Effector CD8-positive, alpha-beta T cell (primary cell): ENCODE measurements at places on chromosomes 7 and 10.

DNA sequence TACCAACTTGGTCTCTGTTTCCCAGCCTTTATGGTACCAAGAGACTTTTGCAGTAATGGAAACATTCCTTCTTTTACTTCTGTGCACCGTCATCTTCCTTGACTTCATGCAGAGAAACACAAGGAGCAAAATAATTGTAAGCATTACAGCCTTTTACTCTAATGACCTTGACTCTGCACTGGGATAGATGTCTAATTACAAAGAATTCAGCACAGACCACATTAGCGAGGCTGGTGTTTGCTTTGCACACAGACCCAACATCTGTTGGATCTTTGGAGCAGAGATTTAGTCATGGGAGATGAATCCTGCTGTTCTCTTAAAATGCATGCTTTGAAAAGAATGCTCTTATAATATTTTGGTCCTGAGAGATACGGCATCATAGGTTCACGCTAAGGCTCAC is 261.6 kb downstream of the TWIST1 start:
- no peak for DNase-seq

DNA sequence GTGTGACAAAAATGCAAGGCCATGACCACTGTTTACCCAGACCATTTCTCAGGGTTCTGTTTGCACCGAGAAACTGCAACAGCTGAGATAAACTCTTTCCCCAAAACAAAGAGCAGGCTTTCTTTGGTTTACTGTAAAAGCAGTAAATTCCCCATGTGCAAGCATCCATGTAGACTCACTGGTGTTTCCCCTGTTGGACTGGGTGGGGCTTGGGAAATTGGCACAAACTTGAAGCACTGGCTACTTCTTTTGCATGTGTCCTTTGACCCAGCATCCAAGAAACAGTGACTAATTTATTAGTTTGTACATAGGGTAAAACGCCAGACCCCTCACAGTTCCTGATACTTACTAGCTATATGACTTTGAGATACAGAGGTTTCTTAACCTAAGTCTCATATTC is 12.3 kb downstream of the IQUB start:
- DNase-seq = no peak

GRCh38 chr10:110885932-110886674 is 14.4 kb downstream of the PDCD4 start:
- DNase-seq = no peak

GRCh38 chr10:79248341-79249185 is 98.7 kb upstream of the PPIF start:
- DNase-seq = no peak

GRCh38 chr7:139568813-139569490 is 45.5 kb downstream of the CLEC2L start:
- no peak for DNase-seq

GRCh38 chr10:65544756-65545155 is 1381.1 kb upstream of the LRRTM3 start:
- DNase-seq = no peak

- no peak for DNase-seq
These were observed 22.1 kb upstream of the FBXW4 start for GRCh38 chr10:101716891-101717659.

- no peak for DNase-seq
These were observed 200.9 kb downstream of the MBL2 start for GRCh38 chr10:52571516-52572182.

DNA sequence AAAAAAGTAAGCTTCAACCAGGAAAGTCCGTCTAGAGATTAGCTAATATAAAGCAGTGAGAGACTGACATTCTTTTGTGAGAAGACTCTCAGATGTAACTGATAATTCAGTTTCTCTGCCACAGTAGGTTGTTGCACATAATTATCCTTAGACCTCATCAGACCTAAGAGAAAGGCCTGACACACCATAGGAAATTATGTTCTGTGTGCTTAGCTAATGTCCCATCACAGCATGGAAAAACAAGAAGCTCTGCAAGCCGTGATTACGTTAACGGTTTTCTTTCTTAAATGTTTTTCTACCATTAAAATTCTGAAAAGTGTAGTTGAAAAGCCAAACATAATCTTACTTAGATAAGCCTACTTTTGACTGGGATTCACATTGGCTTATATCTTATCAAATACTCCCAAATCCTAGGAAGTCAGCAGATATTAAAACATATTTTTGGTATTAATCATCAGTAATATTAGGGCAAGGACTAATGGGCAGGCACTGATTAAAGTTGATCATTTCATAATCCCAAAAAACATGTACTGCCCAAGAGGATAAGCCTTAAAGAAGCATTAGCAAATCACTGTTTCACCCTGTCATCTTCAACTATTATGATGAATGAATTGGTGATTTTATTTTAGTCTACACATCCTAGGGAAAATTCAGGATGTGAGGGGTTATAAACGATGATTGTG is 5.2 kb downstream of the CSTF2T start:
- DNase-seq = no peak

DNA sequence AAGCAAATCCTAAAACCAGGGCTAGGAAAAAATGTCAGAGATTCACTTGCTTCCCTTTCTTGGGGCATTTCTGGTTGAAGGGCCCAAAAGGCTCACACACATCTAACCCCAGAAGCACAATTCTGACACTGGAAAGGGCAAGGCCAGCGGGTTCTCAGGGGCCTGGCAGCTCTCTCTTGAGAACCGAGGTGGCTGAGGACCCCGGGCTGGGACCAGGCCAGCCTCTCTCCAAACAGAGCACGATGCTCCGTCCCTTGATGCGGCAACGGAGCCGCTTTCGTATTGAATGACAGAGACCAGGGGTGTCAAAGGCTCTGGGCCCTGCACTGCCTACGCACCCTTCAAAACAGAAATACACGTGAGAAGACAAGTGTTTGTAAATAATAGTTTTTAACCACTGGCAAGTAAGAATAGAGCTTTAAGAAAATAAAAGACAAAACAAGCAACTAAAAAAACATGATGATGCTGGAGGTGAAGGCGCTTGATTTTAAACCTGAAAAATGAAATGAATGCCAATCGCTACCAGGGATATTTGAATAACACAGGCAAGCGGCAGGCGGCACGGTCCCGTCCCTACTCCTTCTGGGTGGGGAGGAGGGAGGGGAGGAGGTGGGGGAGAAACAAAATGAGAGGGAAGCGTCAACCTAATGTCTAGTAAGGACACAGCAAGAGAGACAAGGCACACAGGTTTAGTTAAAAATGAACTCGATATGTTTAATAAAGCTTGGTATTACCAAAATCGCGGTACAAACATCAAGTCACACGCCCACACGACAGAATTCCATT is 68.0 kb downstream of the SLC29A4 start:
- DNase-seq = no peak

- DNase-seq = no peak
These were observed 49.4 kb downstream of the CPEB3 start for GRCh38 chr10:92241501-92241900.

DNA sequence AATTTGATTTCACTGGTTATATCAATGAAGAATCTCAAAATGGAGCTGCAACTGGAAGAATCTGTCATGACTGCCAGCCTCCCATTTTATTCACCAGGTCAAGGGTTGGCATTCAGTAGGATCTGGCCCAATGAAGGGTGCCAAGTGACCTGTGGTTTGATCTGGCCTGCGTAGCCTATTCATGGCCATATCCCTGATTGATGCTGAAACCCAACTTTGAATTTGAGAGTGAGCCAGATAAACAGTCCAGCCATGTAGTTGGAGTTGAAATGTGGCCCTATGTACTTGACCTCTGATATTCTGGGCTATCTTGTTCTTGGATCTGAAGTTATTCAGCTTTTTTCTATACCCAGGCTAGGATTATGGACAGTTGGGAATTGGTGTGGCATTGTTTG is 1.5 kb downstream of the MKLN1 start:
- no peak for DNase-seq

DNA sequence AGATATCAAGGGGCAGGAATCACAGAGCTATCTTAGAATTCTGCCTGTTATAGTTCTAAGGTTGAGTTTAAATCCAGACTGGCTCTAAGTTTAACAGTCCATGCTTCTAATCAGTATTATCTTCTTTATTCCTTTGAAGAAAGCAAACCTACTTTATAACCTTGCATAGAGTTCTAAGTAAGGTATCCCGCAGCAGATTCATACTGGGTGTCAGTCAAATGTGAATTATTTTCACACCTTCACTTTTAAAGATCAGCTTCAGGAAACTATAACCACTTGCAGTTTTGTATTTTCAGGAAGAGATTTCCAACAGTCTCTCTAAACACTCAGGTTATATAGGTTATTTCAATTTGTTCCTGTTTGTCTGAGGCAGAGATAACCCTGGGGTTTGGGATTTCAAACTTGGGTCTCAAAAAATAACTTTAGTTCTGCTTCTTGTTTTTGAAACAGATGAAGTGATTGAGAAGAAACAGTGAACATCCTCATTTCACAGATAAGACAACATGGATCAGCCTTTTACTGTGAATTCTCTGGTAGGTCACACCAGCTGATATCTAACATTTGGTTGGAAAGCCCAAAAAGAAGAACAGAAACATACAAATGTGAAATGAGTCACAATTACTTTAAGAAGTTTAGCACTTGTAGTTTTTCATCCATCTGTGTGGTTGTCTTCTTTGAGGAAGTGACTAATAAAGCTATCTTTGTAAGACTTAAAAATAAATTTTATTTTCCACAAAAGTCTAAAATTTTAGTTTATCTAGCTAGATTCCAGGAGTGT is 21.4 kb downstream of the STAMBPL1 start:
- no peak for DNase-seq

DNA sequence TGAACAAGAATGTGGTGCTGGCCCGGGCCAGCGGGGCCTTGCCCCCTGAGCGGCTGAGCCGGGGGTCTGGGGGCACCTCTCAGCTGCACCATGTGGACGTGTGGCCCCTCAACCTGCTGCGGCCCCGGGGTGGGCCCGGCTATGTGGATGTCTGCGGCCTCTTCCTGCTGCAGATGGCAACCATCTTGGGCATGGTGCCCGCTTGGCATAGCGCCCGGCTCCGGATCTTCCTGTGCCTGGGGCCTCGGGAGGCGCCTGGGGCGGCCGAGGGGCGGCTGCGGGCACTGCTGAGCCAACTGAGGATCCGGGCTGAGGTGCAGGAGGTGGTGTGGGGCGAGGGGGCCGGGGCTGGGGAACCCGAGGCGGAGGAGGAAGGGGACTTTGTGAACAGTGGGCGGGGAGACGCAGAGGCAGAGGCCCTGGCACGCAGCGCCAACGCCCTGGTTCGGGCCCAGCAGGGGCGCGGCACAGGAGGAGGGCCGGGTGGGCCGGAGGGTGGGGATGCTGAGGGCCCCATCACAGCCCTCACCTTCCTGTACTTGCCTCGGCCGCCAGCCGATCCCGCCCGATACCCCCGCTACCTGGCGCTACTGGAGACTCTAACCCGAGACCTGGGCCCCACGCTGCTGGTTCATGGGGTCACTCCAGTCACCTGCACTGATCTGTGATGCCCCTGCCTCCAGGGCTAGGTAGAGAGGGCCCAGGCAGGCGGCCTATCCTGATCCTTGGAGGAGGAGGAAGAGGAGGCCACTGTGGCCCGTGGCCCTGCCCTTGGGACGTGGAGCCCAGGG is 1.1 kb upstream of the TRIP6 start:
- DNase-seq = peak; percentile 26

- no peak for DNase-seq
These were observed 23.4 kb upstream of the PSMG3 start for GRCh38 chr7:1593091-1593866.

DNA sequence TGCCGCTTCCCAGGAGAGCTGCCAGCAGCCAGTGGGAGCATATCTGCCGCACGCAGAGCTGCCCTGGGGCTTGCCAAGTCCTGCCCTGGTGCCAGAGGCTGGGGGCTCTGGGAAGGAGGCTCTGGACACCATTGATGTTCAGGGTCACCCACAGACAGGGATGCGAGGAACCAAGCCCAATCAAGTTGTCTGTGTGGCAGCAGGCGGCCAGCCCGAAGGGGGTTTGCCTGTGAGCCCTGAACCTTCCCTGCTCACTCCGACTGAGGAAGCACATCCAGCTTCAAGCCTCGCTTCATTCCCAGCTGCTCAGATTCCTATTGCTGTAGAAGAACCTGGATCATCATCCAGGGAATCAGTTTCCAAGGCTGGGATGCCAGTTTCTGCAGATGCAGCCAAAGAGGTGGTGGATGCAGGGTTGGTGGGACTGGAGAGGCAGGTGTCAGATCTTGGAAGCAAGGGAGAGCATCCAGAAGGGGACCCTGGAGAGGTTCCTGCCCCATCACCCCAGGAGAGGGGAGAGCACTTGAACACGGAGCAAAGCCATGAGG is 94.6 kb downstream of the TACC2 start:
- DNase-seq = no peak

DNA sequence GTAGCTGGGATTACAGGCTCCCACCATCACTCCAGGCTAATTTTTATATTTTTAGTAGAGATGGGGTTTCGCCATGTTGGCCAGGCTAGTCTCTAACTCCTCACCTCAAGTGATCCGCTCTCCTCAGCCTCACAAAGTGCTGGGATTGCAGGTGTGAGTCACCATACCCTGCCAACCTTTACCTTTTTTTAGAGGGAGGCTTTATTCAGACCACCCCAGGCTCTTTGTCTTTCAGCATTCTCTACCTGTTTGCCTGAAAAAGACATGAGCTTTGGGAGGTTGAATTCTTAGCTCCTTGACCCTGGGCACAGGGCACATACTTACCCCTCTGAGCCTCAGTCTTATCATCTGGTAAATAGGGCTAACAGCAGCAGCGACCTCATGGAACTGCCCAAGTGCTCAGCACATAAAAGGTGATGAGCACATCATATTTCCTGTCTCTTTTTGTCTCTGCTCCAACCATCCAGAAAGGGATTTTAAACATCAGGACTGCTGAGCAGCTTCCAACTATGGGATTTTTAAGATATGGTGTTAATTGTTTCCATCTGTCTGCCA is 17.0 kb downstream of the FRMPD2 start:
- no peak for DNase-seq

GRCh38 chr10:119355930-119356329 is 148.6 kb downstream of the GRK5 start:
- DNase-seq = no peak

DNA sequence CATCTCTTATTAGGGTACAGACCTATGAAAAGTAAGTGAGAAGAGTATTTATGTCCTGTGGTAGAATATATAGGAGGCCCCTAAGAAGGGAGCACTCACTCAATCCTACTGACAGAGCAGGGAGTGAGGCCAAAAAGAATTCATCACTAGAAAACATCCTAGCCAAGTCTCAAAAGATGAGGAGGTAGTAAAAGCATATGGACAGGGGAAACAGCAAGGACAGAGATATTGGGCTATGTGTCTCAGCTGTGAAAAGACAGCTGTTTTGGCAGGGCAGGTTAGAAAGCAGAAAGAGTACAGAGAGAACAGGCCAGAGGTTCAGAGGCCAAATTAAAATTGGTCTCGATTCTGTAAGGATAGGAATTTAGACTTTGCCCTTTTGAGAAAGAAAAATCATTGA is 548.3 kb upstream of the ANKRD30A start:
- DNase-seq = no peak

DNA sequence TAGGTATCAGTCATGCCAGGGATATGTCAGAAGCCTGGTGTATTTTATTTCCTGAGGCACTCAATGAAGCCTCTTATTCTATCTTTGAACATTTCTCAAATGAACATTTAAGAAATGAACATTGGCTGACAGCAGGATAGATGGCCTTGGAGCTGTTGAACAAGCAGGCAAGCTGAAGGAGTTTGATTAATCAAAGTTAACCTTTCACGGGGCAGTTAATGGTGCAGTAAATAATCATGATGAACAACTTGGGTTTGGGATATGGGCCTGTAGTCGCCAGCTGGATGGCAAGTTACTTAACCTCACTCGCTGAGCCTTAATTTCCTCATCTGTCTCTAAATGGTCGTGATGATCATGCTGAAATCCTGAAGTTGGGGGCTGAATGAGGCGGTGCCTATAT is 333.0 kb downstream of the SFMBT2 start:
- no peak for DNase-seq
